CD4-positive, alpha-beta T cell treated with Interleukin-17A for 4 hours (primary cell): ENCODE measurements at places on chromosomes 11 and 22.

DNA sequence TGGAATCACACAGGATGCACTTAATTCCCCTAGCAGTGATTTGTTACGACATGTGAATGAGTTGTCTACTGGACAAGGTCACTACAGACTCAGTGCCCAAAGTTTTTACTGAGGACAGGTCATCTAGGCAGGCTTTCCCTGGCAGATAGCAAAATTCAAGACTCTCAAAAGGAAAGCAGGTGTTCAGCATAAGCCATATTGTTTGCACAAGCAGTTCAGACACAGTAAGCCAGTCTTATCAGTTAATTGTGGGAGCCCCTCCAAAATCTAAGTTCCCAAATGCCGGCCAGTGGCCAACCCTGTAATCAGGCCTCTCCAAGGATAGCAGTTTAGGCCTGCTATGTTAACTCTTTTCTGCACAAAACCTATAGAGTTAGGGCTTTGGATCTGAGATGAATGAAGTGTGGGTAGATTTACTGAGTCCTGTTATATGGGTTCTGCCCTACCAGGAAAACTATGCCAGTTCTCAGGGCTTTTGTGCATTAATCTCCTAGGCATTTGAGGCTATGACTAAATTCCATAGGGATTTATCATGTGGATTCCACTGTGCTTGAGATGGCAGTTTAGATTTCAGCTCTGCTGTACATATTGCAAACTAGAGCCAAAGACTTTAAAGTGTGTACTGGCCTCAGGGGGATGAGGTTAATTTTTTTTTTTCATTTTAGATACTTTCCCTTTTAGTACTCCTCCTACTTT, 4.8 kb upstream of the ARHGEF12 start:
- DNase-seq: no peak

DNA sequence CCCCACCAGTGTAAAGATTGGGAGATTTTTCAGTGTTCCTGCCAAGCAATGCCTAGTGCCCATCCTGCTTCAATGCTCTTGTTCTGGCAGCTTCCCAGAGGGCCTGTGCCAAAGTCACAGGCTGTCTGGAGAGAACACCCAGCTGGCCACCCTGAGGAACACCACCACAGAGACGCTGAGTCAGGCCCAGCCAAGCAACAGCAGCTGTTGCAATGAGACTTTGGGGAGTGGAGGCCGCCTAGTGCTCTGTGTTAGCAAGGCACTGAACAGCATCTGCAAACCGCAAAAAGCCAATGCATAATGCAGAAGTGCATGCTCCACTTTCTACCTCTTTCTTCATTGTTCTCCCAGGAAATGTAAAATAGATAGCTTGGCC, 168.1 kb downstream of the NXPE2 start:
- no peak for DNase-seq

DNA sequence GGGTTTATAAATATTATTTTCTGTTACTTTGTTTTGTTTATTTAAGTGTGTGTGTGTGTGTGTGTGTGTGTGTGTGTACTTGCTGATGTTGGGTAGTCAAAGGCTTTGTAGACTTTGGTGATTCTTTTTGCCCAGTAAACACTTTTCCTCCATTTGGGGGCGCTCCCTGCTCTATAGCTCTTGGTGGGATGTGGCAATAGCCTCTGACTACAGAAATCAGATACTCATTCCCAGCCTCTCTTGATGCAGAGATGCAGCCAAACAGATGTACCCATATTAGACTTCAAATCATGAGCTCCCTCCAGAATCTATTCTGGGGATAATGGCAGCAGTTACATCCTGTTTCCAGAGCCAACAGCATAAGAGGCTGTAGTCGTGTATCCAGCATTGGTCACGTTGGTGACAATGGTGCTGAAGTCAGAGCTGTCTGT, 33.4 kb upstream of the APOL5 start:
- DNase-seq: no peak

DNA sequence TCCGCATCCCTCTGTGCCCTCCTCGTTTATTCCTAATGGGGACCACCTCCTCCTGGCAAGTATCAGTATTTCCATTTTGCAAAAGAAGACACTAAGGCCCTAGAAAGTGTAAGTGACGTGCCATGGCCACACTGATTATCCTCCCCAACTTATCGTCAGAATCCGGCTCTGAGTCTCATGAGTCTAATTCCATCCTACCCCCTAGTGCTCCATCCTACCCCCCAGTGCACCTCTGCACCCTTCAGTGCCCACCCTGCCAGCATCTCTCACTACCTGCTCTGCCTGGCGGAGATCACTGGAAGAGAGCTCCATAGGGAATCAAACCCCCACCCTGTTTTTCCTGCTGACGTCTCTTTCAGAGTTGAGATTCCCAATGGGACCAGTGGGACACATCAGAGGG, 31.8 kb downstream of the PRDM11 start:
- no peak for DNase-seq

DNA sequence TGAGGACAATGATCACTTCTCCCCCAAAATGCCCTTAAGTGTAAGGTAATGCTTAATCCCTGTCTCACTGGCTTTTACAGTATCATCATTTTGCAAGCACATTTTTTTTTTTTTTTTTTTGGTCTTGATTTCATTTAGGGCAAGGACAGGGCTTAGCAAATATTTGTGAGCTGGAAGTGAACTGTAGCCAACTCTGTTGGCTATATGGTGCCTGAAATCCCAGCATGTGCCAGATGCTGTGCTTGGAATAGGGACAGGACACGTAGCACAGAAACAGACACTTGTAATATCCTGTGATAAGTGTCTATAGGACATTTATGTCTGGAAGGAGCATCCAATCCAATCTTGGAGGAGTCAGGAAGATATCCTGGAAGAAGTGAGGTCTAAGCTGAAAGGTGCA, 198.3 kb downstream of the NAV2 start:
- no peak for DNase-seq

- DNase-seq: no peak
These were observed 351 bp downstream of the OR56A4 start for GRCh38 chr11:6006395-6006794.

- DNase-seq: no peak
These were observed 64.0 kb downstream of the SCN3B start for GRCh38 chr11:123590296-123590912.

DNA sequence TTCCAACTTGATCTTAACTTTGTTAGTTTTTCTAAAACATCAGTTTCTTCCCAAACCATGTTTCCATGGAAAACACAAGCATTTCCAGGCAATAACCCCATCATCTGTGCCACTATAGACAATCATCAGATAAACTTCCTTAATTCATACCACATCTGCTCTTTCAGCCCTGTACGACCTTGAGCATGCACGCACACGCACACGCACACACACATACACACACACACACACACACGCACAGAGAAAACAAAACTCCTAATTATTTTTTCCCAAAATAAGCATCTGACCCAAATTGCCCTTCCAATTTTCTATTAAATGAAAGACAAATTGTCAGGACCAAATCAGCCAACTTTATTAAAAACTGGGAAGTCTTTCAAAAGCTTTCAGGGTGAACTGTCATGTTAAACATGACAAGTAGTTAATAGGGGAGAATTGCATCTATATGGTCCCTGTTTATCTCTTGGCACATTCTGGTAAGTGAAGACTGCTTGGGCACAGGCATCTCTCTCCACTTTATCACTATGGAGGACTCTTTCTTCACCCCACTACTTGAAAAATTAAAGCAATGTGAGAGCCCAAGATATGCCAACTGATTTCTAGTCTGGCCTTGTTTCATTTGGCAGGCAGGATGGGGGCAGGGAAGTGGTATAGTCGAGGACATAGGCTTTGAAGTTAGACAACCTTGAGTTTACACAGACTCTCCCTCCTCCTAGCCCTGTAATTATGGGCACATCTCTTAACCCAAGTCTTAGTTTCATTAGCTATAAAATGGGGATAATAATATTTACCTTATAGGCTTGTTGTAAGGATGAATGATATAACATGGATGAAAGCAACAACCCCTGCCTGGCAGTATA, 15.1 kb downstream of the ADM start:
- DNase-seq: no peak

DNA sequence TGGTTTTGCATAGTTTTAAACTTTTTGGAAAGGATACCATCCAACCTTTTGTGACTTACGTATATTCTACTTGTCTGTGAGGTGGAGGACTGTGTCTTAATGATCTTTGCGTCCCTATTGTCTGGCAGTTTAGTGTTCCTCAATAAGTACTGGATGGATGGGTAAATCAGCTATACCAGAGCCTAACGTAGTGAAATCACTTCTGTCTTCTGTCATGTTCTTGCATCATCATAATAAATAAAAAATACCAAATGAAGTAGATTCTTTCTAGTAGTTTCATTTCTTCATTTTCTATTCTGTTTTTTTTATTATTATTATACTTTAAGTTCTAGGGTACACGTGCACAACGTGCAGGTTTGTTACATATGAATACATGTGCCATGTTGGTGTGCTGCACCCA, 66.4 kb downstream of the ACER3 start:
- DNase-seq: no peak

- DNase-seq: no peak
These were observed 387.5 kb upstream of the NARS2 start for GRCh38 chr11:78961937-78962701.
